ENCODE measurements at places on chromosomes 13 and 19. TPM values are rescaled to one million over a fixed set of nuclear protein-coding genes. Genes with fewer than 3 reads are reported as not detected.

The ZNF222 gene
- 3.2 TPM for total RNA-seq

The OR10H1 gene
- total RNA-seq: not detected

The ATCAY gene
- total RNA-seq: not detected

The OVOL3 gene
- total RNA-seq: not detected

The FAAP24 gene
- 2.2 TPM for total RNA-seq

Data from subcutaneous adipose tissue (tissue), 4 donors.